ENCODE measurements at places on chromosomes 13 and 19.

DNA sequence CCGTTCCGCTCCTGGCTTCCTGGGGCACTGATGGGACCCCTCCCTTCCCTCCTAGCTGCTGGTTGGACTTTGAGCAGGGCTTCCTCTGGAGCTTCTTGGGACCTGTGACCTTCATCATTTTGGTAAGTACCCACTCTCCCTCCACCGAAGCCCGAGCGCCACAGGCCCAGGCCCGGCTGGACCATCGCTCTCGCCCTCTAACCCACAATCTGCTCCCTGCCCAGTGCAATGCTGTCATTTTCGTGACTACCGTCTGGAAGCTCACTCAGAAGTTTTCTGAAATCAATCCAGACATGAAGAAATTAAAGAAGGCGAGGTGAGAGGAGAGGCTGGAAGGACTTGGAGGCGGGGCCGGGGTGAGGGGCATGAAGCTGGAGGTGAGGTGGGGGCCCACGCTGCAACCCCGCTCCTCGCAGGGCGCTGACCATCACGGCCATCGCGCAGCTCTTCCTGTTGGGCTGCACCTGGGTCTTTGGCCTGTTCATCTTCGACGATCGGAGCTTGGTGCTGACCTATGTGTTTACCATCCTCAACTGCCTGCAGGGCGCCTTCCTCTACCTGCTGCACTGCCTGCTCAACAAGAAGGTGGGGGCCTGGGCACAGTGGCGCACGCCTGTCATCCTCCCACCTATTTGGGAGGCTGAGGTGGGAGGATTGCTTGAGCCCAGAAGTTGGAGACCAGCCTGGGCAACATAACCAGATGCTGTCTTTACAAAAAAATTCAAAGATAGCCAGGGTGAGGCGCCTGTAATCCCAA, 12.3 kb downstream of the DDX39A start:
- no peak for DNase-seq

- DNase-seq: no peak
These were observed 1.5 kb downstream of the PPP2R1A start for GRCh38 chr19:52191389-52191788.

DNA sequence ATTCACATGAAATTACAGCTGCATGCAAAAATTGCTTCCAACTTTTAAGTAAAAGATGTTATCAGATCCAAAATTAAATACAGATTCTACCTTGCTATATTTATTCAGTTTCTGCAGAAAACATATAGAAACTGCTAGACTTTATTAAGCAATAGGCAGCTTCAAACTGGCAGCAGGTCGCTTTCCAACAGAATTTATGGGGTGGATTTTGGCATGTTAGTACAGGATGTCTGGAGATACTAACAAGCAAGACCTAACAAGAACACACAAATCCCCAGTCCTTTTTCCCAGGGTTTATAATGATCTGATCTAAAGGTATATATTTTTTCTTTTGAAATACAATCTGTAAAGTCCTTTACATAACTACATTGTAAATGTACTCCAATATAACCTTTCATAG, 27.5 kb downstream of the TBC1D4 start:
- DNase-seq: peak; percentile 28

DNA sequence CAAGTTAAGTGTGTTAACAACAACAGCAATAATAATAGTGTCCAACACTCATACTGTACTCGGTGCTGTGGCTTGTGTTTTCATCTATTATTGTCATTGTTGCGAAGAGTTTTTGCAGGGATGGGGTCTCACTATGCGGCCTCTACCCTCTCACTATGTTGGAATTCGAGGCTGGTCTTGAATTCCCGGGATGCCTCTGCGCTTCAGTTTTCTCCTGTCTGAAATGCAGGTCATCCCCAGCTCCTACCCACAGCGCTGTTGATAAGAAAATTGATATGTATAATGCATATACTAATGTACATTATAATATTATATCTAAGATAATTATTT, 4.9 kb upstream of the SBK3 start:
- no peak for DNase-seq

DNA sequence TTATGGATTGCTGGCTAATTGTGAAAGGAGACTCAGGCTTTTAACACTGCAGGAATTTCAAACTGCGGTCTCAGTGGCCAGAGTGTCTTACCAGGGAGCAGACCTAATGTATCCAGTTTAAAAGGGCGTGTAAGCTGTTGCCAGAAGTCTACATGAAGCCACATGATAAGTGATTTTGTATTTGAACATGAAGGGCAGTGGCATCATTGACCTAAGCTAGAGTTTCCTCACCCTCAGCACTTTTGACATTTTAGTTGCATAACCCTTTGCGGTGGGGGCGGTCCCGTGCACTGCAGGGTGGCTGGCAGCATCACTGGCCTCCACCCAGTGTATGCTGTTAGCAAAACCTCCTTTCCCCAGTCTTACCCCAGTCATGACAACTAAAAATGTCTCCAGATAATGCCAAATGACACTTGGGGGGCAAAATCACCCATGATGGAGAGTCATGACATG, 23.7 kb upstream of the GPR18 start:
- no peak for DNase-seq

DNA sequence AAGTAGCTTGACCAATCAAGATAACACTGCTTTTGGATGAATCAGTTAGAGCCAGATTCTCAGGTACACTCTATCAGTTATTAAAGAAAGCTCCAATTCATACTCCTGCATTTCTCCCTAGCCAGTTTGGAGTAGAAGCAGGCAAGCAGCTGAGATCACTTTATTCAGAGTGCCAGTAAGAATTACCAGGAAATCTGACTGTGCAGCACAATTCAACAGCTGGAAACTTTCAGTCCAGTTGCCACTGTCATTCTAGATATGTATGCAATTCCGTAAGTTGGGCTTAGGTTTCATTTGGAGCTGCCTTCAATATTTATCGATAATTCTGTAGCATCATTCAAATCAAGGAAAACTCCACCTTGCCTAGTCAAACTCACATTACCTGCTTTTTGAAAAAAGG, 2625.6 kb upstream of the PCDH20 start:
- DNase-seq: no peak

DNA sequence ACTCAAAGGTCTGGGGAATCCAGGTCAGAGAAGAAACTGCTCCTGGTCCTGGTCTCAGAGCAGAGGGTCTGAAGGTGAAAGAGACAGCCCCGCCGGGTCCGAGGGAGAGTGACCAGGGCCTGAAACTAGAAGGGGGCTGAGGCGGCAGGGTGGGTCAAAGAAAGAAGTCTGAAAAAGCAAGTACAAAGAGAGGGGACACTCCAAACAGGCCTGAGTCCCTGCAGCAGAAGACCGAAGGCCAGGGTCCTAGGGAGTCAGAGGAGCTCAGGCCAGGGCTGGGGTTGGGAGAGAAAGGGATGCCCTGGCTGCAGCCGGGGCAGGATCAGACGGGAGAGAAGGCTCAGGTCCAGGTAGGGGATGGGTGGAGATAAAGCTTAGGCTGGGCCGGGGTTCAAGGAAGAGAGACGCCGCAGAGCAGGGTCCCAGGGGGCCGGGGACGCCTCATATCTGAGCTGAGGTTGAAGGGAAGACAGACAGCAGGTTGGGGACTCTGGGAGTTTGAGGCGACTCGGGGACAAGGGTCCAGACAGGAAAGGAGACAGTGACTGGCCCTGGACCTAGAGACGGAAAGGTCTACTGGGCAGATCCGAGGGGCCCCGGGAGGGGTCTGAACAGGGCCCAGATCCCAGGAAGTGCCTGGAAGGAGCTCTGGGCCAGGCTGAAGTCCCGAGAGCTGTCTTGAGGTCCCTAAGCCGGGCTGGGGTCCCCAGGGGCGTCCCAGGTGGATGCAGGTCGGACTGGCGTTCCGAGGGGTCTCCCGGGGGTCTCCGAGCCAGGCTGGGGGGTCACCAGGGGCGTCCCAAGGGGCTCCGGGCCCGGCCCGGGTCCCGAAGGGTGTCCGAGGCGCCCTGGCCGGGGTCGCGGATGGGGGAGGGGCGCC, 795 bp downstream of the MLLT1 start:
- no peak for DNase-seq

- DNase-seq: no peak
These were observed 4.6 kb upstream of the FXYD3 start for GRCh38 chr19:35110974-35111373.

- DNase-seq: no peak
These were observed 9.5 kb downstream of the EML2 start for GRCh38 chr19:45629704-45630103.

- no peak for DNase-seq
These were observed 27.7 kb downstream of the EFNB2 start for GRCh38 chr13:106507560-106508274.

- no peak for DNase-seq
These were observed 32.3 kb upstream of the NDUFS7 start for GRCh38 chr19:1351381-1351851.

DNA sequence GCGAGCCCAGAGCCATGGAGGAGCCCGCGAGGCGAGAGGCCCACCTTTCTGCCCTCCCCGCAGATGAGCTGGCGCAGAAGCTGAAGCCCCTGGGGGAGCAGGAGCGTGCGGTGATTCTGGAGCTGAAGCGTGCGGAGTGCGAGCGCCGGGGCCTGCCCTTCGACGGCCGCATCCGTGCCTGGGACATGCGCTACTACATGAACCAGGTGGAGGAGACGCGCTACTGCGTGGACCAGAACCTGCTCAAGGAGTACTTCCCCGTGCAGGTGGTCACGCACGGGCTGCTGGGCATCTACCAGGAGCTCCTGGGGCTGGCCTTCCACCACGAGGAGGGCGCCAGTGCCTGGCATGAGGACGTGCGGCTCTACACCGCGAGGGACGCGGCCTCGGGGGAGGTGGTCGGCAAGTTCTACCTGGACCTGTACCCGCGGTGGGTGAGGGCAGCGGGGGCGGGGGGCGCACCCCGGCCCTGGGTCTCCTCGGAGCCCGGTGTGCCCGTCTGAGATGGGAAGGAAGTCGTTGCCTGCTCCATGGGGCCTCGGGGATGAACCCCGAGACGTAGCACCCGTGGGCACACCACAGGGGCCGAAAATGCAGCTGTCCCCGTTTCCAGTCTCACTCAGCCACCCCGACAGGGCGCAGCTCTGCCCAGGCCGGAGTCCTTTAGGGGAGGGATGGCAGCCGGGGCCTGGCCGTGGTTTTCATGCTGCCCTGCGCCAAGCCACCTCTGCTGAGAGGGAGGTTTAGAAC, 12.1 kb upstream of the ZNF554 start:
- no peak for DNase-seq

- peak; percentile 55 for DNase-seq
These were observed 367.4 kb downstream of the SPRY2 start for GRCh38 chr13:79973533-79973963.

DNA sequence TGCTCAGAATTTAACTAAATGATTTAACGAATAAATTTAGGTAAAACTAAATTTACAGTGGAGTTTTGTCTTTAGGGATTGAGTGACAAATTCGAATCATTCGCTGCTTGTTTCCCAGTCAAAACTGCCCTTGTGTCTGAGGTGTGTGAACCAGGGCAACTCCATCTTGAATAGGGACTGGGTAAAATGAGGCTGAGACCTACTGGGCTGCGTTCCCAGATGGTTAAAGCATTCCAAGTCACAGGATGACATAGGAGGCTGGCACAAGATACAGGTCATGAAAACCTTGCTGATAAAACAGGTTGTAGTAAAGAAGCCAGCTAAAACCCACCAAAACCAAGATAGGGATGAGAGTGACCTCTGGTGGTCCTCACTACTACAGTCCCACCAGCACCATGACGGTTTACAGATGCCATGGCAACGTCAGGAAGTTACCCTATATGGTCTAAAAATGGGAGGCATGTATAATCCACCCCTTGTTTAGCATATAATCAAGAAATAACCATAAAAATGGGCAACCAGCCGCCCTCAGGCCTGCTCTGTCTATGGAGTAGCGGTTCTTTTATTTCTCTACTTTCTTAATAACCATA, 10.2 kb upstream of the ANKRD10 start:
- DNase-seq: peak; percentile 5

GRCh38 chr19:53897459-53897858, 11.6 kb upstream of the CACNG7 start:
- no peak for DNase-seq

- no peak for DNase-seq
These were observed 77.5 kb downstream of the WTIP start for GRCh38 chr19:34559045-34559444.

DNA sequence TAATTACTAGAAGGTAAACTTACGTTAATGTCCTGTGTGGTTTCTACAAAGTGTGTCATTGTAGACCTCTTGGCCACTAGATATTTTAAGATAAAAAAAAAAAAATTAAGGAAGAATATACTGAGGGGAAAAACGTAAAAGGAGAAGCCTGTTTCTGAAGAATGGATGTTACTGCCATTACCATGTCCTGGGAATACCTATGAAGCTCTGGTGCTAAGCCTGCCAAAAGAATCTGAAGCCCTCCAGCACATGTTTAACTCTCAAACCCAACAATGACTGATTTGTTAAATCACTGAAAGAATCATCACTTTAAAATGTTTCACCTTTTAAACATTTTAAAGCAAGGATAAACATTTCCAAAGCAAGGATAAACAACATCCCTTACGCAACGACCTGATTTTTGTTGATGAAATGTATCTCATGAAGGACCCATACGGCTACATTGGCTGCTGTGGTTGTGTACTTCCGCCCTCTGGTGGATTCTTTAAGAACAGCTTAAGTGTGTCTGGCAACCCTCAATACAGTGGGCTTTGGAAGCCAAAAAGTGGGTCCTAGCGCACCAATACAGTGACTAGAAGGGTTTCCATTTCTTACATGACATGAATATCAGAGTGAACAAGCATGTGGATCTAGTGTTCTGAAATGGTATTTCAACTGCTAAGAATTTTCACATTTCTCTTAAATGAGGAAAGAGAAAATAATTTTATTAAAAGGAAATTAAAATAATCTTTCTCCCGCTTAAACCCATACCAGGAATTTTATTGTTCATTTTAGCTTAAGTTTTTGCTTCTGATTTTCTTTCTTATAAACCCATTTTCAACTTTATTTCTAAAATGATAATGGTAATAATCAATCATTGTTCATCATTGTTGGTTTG, 74.5 kb upstream of the RAP2A start:
- DNase-seq: peak; percentile 79

GRCh38 chr13:46113596-46113995, 8.8 kb upstream of the CPB2 start:
- DNase-seq: no peak

GRCh38 chr13:83819611-83820010, 62.7 kb downstream of the SLITRK1 start:
- no peak for DNase-seq

- DNase-seq: no peak
These were observed 87.9 kb upstream of the ZNF507 start for GRCh38 chr19:32257326-32258073.

DNA sequence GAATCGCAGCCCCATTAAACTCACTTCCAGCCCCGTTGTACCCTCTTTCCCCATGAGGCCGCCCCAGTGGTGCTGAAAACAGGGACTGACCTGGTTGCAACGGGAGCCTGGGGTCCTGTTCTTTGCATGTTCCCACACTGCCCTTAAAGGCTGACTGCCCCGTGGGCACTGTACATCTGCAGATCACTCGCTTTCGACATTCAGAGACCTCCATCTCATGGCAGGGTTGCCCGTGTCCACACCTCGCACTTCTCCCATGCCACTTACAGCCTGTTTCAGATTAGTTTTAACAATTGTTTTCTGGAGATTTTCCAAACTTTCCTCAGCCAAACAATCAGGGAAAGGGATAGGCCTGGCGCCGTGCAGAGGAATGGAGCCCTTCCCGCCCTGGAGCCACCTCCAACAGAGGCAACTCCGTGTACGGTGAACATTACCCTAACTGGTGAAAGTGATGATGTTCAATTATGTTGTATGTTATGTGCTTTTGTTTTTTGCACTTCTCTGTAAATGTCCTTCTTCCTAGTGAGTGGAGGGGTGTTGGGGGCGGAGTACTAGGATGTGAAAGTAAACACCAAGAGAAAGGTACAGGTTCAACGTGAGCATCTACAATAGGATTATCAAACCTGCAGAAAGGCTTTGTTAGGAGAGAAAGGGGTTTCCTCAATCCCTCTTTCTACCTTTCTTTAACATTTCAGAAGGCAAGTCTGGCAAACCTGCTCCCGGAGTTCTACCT, 262.8 kb downstream of the FOXO1 start:
- no peak for DNase-seq

All from NCI-H2171 treated with DMSO at 0.1 percent for 48 hours (cell line).